NT2/D1 (cell line): ENCODE measurements at places on chromosomes 5 and 9.
A peak's percentile ranks its signal among the peaks of the same experiment; 100 is the strongest.

DNA sequence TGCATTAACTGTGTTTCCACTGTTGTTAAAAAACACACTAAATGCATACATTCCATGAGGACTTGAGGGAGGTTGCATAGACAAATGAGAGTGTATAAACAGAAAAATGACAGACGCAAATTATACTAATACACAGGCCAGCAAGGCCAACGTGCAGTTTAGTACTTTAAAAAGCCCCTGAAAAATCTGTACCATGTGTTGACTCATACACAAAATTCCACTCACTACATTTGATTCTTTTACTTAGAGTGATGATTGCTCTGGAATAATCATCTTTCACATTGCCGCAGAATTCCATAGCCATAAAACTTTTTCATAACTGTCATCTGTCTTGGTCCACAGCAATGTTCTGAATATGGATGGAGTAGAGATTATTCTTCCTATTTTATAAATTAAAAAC lies 215.7 kb downstream of the FAM114A2 start:
- no peak for DNase-seq

GRCh38 chr9:19485193-19485592 lies 76.4 kb downstream of the ACER2 start:
- no peak for DNase-seq

GRCh38 chr5:151089726-151090125 lies 8.9 kb upstream of the TNIP1 start:
- DNase-seq, result no peak

DNA sequence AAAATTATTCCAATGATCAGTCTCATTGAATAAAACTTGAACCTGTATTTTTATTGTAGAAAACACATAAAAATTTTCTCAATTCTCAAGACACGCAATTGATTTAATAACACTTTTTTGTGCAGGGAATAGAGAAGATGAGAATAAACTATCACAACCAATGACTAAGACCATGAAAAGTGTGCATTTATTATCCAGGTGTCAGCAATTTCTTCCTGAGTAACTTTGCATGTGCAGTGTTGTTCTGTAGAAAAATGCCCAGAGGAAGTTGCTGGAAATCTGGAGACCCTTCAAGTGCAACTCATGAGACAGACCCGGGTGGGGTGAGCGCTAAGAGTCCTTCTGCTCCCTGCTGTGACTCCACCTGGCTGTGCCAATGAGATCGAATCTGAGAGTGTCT lies 405.7 kb downstream of the SEMA5A start:
- no peak for DNase-seq

- no peak for DNase-seq
Measured at GRCh38 chr5:81519217-81519905, 125.4 kb upstream of the ACOT12 start.

DNA sequence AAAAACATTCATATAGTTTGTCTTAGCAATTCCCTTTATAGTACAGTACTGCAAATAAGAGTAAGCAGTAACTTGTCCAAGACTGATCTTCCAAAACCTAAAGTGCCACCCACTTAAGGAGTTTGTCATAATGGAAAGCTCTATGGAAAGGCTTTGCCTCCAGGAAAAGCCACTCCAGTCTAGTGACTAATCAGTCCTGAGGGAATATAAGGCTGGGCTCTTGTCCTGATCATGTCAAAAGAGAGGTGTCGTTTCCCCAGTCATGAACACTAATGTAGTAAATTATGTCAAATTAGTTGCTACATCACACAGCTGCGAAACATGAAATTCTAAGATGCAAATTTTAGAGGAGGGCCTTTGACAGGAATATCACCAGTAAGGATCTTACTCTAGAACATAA lies 271.6 kb downstream of the GABRB2 start:
- DNase-seq, result no peak

GRCh38 chr9:17906176-17906840 lies 327.4 kb downstream of the SH3GL2 start:
- DNase-seq, result no peak

- no peak for DNase-seq
Measured at GRCh38 chr5:157978061-157978460, 119.1 kb upstream of the CLINT1 start.

DNA sequence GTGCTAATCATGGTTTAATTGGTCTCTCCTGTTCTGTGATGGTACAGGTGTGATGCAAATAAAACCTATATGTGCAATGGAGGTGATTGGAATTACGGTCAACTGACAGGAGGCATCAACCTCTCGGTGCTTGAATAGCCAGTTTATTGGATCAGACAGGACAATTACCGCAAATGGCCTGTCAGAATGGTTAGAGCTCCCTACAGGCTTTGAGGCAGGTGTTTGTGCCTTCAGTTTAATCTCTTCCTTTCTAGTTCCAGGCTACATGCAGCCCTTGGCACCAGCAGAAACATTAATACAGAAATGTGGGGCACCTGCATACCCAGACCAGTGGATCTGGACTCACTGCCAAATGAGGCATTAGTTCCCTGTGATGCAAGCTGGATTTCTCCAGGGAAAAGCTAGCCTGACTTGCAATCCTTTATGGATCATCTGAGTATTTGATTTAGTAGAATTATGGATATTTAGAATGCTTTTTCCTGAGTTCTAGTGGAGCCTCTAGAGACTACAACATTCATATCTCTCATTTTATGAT lies 128.6 kb downstream of the MAT2B start:
- DNase-seq, result no peak

GRCh38 chr9:101427358-101427757 lies 8.2 kb downstream of the ALDOB start:
- no peak for DNase-seq

DNA sequence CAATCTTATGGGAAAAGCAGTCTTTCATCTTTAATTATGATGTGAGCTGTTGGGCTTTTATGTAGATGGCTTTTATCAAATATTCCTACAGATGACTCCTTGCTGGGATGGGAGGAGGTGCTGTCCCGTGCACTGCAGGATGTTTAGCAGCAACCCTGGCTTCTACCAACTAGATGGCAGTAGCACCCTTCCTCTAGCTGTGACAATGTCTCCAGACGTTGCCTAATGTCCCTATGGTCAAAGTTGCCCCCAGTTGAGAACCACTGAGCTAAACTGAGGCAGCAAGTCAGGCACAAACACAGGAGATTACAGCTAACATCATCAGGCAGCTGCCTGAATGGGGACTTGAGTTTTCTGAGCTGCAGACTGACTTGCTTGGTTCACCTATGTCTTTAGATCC lies 401.9 kb upstream of the PDE4D start:
- DNase-seq, result peak; percentile 15

- DNase-seq, result peak; percentile 15
Measured at GRCh38 chr5:116343961-116344360, 230.7 kb downstream of the SEMA6A start.

GRCh38 chr9:6889868-6890267 lies 132.1 kb downstream of the KDM4C start:
- no peak for DNase-seq

DNA sequence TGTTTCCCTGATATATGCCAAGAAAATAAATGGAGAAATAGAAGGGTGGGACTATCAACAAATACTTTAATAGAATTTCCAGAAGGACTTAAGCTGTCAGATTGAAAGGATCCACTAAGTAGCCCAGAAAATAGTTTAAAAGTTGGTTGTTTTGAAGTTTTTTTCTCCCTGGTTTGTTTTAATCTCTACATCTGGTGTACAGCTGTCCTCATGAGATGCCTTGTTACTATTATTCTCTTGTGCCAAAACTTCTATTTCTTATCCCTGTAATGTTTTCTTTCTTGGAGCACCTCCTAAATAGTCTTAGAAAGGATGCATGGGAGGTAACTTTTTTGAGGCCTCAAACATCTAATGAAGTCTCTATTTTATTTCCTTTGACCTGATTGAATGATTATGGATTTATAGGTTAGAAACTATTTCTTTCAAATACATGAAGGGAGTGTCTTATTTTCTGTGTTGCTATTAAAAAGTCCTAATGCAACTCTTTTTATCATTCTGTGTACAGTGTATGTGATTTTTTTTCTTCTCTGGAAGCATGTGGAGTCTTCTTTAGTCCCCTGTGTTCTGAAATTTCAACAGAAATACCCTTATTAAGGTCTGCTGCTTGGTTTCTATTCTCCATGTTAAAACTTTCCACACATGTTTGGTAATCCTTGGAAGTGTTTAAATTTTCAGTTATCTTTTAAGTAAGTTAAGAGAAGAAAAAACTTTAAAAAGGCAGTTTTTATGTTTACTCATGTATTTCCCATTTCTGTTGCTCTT lies 140.0 kb upstream of the CDKN2B start:
- no peak for DNase-seq

DNA sequence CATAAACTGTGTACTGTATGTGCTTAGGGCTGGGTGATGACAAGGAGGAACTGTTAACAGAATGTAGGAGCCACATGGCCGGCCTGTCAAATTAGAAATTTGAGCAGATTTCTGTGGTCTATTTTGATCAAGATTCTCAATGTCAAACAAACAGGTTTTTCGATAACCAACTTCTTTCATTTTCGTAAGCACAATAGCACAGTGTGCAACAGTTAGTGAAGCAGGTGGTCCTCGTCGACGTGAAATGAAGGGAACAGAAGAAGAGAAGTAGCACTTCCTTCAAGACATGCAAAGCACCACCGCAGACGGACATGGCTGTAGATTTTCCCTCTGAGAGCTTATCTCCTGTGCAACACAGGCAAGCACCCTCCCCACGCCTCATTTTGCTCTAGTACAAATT lies 252.1 kb downstream of the CRB2 start:
- DNase-seq, result no peak

- DNase-seq, result no peak
Measured at GRCh38 chr5:58970766-58971165, 387.9 kb downstream of the RAB3C start.

DNA sequence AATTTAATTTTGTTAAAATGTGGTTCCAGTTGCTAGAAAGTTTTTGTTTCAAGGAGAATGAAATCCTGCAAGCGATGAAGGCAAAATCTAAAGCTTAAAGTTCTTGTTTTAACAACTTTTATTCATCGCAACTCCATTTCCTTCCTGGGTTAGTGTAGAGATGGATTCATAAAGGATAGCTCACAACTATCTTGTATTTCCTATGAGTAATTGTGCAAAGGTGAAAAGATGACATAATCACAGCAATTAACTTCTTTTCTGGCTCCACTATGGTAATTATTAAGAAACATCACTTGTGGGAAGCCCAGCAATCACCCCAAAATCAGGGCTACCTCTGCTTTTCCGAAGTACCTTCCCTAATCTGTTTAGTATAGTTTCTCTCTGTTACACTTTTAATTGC lies 80.8 kb upstream of the SEMA6A start:
- DNase-seq, result no peak

GRCh38 chr9:8381601-8382000 lies 582.0 kb upstream of the DMAC1 start:
- no peak for DNase-seq

- no peak for DNase-seq
Measured at GRCh38 chr9:127728808-127729207, 6.3 kb downstream of the TOR2A start.

GRCh38 chr9:34520096-34520495 lies 2.7 kb downstream of the ENHO start:
- no peak for DNase-seq

DNA sequence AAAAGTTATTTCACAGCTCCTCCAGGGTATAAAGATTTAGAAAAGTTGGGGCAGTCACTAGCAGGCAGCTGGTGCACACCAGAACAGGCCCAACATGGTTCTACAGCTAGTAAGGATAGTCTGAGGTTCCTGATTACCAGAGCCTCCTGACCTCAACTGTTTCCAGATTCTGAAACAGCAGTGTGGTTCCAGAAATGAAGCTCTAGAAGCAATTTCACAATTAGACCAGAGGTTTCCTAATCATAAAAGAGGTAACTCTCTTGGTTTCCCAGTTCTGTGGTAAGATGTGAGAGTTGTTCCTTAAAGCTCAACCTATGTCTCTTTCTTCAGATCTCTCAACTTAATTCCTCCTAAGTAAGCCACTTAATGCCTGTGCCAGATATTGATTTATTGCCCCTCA lies 11.9 kb downstream of the AGTPBP1 start:
- DNase-seq, result no peak

DNA sequence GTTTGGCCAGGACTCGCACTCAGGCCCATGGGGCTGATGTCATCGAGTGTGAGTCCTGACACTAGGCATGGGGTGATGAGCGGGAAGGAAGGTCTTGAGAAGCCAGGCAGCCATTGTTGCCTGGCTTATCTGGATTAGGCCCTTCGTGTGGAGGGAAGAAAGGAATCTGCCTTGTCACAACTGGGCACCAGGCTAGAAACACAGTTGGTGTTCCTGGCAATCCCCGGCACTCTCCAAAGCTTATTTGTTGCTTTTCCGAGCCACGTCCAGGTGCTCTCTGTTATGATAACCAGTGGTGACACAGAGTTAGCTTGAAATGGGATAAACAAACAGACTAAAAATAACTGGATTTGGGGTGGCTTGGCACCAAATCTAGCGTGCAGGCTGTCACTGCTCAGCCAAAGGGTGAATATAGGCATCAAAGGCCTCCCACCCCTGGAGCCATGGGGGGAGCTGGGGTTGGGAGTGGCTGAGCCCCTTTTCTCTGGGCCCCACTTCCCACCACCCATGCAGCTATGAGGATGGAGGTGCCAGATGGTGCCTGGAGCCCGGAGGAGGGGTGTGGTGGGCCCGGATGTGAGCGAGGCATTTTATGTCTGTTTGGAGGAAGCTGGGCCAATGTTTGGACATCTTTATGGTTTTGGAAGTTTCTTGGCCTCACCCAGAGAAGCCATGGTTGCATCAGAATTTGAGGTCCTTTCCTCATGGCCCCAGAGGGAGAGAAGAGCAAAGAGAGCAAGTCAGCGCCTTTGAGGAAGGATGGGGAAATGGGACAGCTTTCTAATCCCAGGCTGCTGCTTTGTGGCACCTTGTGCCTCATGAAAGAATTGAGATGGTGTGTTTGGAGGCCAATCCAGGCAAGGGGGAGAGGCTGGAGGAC lies 98.0 kb upstream of the PITX1 start:
- DNase-seq, result no peak

DNA sequence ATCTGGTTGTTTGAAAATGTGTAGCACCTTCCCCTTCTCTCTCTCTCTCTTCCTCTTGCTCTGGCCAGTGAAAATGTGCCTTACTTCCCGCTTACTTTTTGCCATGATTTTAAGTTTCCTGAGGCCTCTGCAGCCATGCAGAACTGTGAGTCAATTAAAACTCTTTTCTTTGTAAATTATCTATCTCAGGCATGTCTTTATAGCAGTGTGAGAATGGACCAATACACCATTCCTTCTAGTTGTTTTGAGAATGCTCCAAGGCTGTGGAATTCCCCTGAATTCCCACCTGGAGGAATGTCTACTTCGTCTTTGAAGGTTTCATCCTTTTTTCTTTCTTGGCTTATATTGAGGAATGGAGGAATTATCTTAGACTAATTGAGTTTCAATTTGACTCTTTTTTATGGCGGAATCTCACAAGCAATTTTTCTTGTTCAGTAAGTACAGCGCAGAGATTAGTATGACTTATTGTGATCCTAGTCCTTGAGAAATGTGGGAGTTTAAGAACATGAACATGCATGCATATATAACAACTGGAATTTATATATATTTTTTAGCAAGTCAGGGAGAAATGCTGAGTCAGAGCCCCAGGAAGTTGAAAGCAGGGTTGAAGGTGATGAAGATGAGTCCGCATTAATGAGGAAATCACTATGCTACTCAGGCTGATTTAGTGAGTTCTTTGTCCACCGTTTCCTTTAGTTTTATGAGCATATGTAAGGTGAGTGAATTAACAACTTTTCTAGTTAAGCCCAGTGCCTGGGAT lies 488.1 kb upstream of the ADAMTS16 start:
- DNase-seq, result no peak

- DNase-seq, result no peak
Measured at GRCh38 chr9:101536351-101536750, 2.7 kb downstream of the RNF20 start.

- DNase-seq, result no peak
Measured at GRCh38 chr5:19880458-19880857, 107.5 kb downstream of the CDH18 start.
